Endothelial cell of umbilical vein (primary cell): ENCODE measurements at places on chromosomes 5 and 9. TPM values are rescaled to one million over a fixed set of nuclear protein-coding genes. Genes with fewer than 3 reads are reported as not detected.

- no peak for DNase-seq
Measured at GRCh38 chr9:87615547-87616148, 110.3 kb upstream of the CTSL start.

DNA sequence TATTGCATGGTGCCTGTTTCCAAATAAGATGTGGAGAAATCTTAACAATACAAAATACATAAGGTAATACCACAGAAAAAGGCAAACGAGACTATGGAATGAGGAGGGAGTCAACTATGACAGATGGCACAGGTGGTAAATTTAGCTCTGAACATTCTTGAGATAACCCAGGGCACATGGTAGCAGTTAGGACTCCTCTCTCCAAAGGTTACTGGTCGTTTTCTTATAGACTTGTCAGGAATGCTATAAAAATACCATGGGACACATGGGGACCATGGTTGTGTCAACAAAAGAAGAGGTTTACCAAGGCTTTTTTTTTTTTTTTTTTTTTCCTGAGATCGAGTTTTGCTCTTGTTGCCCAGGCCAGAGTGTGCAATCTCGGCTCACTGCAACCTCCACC lies 209.4 kb upstream of the RFX3 start:
- no peak for DNase-seq

- DNase-seq: peak; percentile 35
Measured at GRCh38 chr5:72507231-72507906, at the start of gene ZNF366. Gene ZNF366, minus strand, starts transcription at chr5:72507410. Its CDS starts 45,914 bp downstream, at chr5:72461496.

Gene GNAQ
- 61.8 and 67.3 TPM in 2 replicates for total RNA-seq

DNA sequence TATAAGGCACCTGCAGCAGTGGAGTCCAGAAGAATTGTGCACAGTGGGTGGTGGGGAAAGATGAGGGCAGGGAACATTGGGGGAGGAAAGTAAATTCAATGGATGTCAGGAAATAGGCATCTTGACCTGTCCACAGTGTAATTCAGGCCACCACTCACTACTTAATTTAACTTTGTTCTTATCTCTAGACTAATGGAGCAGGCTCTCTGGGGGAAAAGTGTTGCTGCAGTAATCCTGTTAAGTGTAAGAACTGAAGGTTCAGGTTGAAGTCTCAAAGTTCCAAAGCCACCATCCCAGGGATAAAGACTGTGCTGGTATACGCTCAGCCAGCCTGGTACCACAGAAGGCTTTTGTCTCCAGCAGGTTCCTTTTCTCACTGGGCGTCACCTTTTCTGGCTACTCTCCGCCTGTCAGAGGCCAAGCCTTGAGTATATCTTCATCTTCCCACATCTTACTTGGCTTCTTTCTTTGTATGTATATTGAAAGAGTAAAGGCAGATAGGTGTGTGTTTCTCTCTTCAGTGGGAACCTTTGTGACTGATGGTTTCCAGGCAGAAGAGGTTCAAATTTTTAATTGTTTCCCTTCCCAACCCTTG lies 150.9 kb upstream of the DMRT1 start:
- DNase-seq: no peak

Gene DIRAS2
- total RNA-seq: not detected in 2 replicates

DNA sequence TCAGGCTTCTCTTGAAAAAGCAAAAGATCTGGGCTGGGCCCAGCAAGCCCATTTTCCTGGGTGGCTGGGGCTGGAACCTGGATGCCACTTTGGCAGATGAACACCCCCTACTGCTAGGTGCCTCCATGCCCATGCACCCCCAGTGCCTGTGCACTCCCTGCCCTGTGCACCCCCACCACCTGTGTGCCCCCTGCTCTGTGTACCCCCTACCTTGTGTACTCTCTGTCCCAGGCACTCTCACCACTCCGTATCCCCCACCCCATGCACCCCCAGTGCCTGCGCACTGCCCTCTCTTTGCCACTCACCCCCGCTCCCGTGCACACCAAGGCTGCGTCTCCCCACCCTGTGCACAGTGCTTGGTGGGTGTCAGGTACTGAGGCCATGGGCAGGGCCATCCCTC lies 14.2 kb downstream of the UNC5A start:
- no peak for DNase-seq

Gene MYMK
- total RNA-seq: not detected in 2 replicates

- DNase-seq: no peak
Measured at GRCh38 chr5:544675-545355, 20.6 kb upstream of the SLC9A3 start.

Gene SUSD3
- not detected in 2 replicates for total RNA-seq

Gene SLC34A3
- not detected in 2 replicates for total RNA-seq

DNA sequence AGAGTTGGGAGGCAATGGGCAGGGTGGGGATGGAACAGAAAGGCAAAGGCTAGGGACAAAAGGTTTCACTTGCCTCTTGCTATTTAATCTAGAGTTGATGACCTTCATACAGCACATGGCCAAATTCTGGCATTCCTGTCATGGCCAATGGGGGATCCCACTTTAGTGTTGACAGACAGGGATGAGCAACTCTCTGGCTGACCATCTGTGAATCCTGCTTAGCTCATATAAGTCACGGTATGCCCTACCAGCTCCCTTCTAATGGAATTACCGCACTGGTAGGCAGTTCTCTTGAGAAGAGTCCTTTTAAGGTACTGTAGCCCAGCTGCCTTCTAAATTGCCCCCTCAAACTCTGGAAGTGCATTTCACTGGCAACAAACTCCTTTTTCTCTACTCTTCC lies 76.1 kb downstream of the MAMDC2 start:
- DNase-seq: no peak

DNA sequence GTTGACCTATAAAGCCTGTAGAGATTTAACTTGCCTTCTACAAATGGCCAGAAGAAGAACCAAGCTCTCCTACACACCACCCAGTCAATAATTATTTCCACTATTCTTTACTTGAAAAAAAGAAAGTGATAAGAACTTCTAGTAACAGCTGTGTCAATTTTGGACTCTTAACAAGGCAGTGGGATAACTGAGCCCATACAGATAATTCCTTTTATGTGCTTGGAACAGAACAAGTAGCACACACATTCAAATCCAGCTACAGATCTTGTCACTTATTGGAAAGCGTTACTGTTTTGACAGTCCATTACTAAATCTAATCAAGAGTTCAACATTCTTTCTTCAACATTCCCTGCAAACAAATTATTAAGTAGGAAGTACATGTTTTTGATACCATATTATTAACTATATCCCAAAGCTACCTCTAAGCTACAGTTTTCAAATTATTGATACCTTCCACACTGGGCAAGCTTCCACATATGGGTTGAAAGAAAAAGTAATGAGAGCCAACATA lies 6.3 kb downstream of the PTGER4 start:
- peak; percentile 50 for DNase-seq

- peak; percentile 82 for DNase-seq
Measured at GRCh38 chr9:132042324-132042723, 37.3 kb downstream of the MED27 start.

DNA sequence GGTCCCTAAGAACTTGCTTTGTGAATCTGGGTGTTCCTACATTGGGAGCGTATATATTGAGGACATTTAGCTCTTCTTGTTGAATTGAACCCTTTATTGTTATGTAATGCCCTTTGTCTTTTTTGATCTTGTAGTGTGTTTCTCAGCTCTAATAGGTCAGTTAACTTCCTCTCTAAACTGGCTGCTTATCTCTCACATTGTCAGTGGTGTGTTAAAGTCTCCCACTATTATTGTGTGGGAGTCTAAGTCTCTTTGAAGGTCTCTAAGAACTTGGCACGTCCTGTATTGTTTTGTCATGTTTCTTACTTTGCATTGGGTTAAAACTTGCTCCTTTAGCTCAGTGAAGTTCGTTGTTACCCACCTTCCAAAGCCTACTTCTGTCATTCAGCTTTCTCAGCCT lies 36.2 kb downstream of the RIC1 start:
- DNase-seq: peak; percentile 28

- no peak for DNase-seq
Measured at GRCh38 chr5:23012842-23013241, 159.7 kb upstream of the CDH12 start.

Gene ROR2
- not detected in 2 replicates for total RNA-seq

Gene PCDHA9
- not detected in 2 replicates for total RNA-seq

Gene CPLANE1
- 16.9 and 21.5 TPM in 2 replicates for total RNA-seq

DNA sequence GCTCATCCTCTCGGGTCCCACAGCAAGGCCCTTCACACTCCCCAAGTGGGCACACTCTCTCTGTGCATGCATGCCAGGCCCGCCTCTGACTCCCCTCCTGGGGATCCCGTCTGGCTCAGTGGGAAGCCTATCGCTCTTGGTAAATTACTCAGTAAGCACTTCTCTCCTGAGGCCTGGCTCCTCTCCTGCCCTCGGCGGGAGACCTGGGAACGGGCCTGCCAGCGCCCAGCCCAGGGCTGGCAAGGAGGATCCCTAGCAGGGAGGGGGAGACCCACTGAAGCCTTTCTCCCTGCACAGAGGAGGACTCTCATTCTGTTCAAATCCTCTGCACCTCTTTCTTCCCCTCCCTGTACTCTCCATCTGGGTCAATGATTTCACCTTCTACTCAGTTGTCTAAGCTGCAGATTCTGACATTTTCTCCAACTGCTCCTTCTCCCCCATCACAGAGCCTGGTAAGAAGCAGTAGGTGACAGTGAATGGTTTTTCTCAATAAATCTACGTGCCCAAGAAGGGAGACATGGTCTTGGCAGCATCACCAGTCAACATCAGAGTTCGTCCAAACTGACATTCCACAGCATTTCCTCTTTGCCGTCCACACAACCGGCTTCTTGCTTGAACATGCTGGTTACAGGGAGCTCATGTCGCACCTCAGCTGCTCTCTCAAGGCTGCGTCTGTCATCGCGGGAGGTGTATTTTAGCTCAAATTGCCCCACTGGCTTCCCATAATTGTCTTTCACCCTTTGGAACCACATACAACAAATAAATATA lies 81.9 kb downstream of the GPR21 start:
- DNase-seq: no peak

DNA sequence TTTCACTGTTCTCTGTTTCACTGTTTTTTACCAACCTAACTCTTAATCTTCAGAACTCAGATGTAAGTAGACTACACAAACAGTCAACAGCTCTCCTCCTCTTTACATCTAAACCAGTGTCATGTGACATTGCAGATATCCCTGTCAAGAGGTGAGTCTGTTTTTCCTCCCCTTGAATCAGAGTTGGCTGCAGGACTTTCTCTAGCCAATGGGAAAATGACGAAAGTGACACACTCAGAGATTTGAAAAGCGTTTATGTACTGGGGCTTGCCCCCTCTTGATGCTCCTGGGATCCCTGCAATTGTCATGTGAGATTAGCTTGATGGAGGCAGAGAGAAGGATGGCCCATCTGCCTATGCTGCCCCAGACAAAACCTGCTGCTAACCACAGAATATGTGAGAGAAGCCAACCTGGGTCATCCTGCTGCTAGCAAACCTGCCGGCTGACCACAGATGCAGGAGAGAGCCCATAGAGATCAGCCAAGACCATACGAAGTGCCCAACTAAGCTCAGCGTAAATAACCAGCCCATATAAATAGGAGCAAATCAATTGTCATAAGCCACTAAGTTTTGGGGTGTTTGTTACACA lies 111.1 kb downstream of the ASTN2 start:
- DNase-seq: no peak

GRCh38 chr5:97943036-97943435 lies 760.0 kb upstream of the RIOK2 start:
- no peak for DNase-seq

Gene STKLD1
- 0.77 and 0.85 TPM in 2 replicates for total RNA-seq
